ENCODE measurements at places on chromosomes 16 and 17. TPM values are rescaled to one million over a fixed set of nuclear protein-coding genes. Genes with fewer than 3 reads are reported as not detected.

DNA sequence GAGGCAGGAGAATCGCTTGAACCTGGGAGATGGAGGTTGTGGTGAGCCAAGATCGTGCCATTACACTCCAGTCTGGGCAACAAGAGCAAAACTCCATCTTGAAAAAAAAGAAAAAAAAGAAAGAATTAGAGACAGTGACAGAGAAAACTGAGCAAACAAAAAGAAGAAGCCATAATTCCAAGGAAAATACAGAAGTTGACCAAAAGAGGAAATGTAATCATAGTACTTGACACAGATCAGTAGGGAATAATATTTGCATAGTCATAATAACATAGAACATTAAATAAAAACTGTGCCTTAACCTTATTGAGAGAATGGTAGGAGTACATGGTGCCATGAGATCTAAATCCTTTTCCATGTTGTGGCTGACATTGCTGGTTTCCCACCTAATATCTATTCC is 14.7 kb upstream of the USP31 start:
- H3K36me3 ChIP-seq: no peaks in the 10 kb centered on the region
- no peak for DNase-seq
- H3K27ac ChIP-seq: no peak overlapping the region
- H3K27me3 ChIP-seq: peaks cover 37% of the 10 kb centered on the region
- H3K4me1 ChIP-seq: no peaks in the 10 kb centered on the region

- H3K4me1 ChIP-seq: peaks cover 55% of the 10 kb centered on the region
- DNase-seq: no peak
- no peak overlapping the region for H3K27ac ChIP-seq
- H3K27me3 ChIP-seq: peaks cover 45% of the 10 kb centered on the region
Measured at GRCh38 chr17:57949649-57950048, 5.6 kb downstream of the CUEDC1 start.

DNA sequence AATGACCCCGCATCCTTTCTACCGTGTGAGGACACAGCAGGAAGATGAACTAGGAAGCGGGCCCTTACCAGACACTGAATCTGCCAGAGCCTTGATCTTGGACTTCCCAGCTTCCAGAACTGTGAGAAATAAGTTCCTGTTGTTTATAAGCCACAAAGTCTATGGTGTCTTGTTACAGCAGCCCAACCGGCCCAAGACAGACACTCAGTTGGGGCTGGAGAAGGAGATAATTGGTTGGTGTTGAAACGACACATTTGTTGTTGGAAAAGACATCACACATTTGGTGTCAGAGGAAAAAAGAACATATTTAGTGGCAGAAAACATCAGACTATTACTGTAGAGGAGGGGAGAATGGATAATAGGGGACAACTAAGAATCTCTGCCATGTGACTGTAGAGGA is 122.3 kb upstream of the SEC14L1 start:
- H3K4me3 ChIP-seq: no peak overlapping the region
- DNase-seq: no peak
- no peak overlapping the region for H3K27ac ChIP-seq
- H3K36me3 ChIP-seq: no peaks in the 10 kb centered on the region
- H3K4me1 ChIP-seq: no peaks in the 10 kb centered on the region
- no peaks in the 10 kb centered on the region for H3K27me3 ChIP-seq

GRCh38 chr17:81815646-81815986 is 11.7 kb downstream of the GCGR start:
- DNase-seq: no peak
- H3K4me3 ChIP-seq: no peak overlapping the region
- H3K36me3 ChIP-seq: no peaks in the 10 kb centered on the region
- H3K4me1 ChIP-seq: no peaks in the 10 kb centered on the region
- H3K27me3 ChIP-seq: peaks cover 8% of the 10 kb centered on the region
- no peak overlapping the region for H3K27ac ChIP-seq

- DNase-seq: no peak
- peaks cover 12% of the 10 kb centered on the region for H3K4me1 ChIP-seq
- H3K4me3 ChIP-seq: peak overlapping the region; percentile 66
- no peaks in the 10 kb centered on the region for H3K36me3 ChIP-seq
- H3K27ac ChIP-seq: no peak overlapping the region
- peaks cover 3% of the 10 kb centered on the region for H3K27me3 ChIP-seq
Measured at GRCh38 chr17:9239246-9239792, 218.0 kb downstream of the NTN1 start.

DNA sequence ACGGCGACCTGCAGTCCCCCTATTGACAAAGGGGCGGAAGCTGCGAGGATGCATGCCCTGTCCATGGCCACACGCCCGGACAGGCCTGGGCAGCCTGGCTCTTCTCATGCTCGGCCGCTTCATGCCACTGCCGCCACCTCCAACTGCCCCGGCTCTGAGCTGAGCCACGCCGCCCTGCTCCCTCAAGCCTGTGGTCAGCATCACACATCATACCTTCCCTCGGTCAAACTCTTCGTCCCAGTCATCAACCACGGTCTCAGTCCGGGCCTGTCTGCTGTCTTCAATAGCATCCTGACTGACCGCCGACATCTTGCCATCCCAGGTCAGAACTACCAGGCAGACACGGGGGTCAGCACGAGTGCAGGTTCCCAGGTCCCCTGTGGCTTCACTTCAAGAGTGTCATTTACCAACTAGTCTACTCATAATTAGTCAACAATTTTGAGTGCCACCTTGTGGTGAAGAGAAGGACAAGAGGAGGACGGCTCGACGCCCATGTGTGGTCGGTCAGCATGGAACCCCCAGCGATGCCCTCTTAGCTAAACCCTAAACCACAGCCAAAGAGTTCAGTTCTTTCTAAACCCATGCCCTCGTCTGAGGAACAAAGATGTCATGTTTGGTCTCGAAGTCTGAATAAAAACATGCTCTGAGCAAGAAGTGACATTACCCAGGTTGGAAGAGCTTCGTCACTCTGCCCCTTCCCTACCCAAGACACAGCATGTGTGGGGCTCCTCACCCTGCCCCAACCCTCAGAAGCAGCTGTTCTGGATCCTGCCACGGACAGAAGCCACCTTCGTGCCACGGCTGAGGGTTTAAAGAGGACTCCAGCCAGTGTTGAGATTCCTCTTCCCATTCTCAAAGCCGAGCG is 16.9 kb upstream of the CYTH1 start:
- H3K4me3 ChIP-seq: peak overlapping the region; percentile 37
- no peaks in the 10 kb centered on the region for H3K27me3 ChIP-seq
- DNase-seq: no peak
- H3K4me1 ChIP-seq: peaks cover 77% of the 10 kb centered on the region

GRCh38 chr17:73231395-73231794 is 30.3 kb downstream of the CPSF4L start:
- no peaks in the 10 kb centered on the region for H3K27me3 ChIP-seq
- no peak for DNase-seq
- H3K27ac ChIP-seq: peak overlapping the region; percentile 88
- H3K4me3 ChIP-seq: peak overlapping the region; percentile 90
- peaks cover 46% of the 10 kb centered on the region for H3K36me3 ChIP-seq

DNA sequence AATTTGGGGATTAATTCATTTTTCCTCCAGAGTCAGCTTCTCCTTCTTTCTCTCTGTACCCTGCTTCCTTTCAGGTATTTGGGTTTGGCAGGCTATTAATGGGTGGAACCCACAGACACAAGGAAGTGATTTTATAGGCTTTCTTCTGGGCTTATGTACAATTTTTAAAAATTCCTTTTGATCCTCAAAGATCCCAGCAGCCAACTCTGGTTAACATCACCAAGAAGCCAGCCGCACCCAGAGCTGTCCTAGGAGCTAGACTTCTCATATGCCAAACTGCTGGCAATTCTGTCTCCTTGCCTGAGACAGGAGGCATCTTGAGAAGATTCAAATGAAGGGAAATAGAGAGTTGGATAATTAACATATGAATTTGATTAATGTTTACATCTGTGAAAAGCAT is 47.2 kb upstream of the ELAC2 start:
- no peak for DNase-seq
- H3K4me1 ChIP-seq: no peaks in the 10 kb centered on the region
- no peak overlapping the region for H3K4me3 ChIP-seq
- no peak overlapping the region for H3K27ac ChIP-seq
- no peaks in the 10 kb centered on the region for H3K27me3 ChIP-seq

DNA sequence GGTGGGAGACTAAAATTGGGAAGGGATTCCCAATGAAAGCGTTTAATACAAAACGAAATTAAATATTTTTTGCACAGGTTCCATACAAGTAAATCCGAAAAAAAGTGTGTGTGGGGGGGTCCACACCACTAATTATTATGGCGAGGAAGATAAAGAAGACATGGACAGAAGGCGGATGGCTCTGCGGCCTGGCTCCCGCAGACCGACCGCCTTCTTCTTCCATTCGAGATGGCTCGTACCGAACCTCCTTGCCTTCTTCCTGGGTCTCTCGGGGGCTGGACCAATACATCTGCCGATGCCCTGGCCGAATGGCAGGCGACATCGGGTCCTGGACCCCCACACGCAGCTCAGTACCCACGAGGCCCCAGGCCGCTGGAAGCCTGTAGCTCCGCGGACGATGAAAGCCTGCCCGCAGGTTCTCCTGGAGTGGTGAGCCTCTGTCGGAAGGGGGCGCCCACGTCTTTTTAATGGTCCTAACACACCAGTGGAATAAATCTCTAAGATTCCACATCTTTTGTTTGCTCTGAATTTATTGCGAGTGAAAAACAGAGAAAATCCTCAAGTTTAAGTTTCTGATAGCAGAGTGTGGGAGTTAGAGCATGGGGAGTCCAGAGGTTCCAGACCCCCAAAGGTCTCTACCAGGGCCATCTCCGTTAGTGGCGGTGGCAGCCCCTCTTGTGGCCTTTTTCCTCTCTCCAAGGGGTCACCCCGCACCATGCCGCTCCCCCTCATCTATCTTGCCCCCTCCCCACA is 1.4 kb downstream of the PRAC2 start:
- H3K4me1 ChIP-seq: peaks cover 36% of the 10 kb centered on the region
- no peaks in the 10 kb centered on the region for H3K36me3 ChIP-seq
- peak; percentile 82 for DNase-seq
- peaks cover 96% of the 10 kb centered on the region for H3K27me3 ChIP-seq
- no peak overlapping the region for H3K27ac ChIP-seq

C16orf54 gene
- total RNA-seq: 99.2 TPM

LITAF gene
- total RNA-seq: 157 TPM

DNA sequence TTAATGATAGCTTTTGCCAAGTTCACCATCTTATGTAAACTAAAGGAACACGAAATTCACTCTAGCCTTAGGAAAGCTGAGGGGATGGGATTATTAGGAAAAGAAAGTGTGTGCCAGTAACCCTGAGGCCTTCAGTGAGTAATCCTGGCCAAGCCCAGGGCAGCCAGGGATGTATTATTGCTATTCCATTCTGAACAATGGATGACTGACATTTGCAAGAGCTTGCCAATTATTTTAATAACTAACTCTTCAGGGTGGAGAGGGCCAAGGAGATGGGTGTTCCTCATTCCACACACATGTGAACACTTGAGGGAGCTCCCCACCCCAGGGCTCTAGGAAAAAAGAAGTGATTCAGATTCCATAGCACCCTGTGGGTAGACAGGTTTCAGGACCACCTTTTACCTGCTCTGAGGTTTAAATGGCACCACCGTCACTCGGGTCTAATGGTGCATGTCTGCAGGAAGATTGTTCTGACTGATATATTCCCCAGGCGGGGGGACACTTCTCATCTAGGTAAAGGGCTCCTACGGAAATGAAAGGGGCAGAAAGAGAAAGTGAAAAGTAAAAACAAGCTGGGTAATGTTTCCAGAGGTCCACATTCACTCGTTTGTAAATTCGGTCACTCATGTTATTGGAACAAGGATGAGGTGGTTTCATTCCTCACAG is 41.5 kb downstream of the TK2 start:
- no peak overlapping the region for H3K27ac ChIP-seq
- H3K36me3 ChIP-seq: peaks cover 5% of the 10 kb centered on the region
- H3K4me3 ChIP-seq: no peak overlapping the region
- no peaks in the 10 kb centered on the region for H3K27me3 ChIP-seq
- H3K4me1 ChIP-seq: peaks cover 13% of the 10 kb centered on the region

GRCh38 chr16:1743376-1744337 is 27.7 kb downstream of the NME3 start:
- H3K36me3 ChIP-seq: no peaks in the 10 kb centered on the region
- no peak for DNase-seq
- H3K27me3 ChIP-seq: no peaks in the 10 kb centered on the region
- H3K27ac ChIP-seq: no peak overlapping the region
- H3K4me1 ChIP-seq: no peaks in the 10 kb centered on the region

C17orf78 gene
- total RNA-seq: not detected

GRCh38 chr16:49315602-49316001 is 34.0 kb upstream of the CBLN1 start:
- H3K36me3 ChIP-seq: no peaks in the 10 kb centered on the region
- no peak overlapping the region for H3K27ac ChIP-seq
- H3K4me1 ChIP-seq: no peaks in the 10 kb centered on the region
- no peak for DNase-seq
- no peaks in the 10 kb centered on the region for H3K27me3 ChIP-seq

DNA sequence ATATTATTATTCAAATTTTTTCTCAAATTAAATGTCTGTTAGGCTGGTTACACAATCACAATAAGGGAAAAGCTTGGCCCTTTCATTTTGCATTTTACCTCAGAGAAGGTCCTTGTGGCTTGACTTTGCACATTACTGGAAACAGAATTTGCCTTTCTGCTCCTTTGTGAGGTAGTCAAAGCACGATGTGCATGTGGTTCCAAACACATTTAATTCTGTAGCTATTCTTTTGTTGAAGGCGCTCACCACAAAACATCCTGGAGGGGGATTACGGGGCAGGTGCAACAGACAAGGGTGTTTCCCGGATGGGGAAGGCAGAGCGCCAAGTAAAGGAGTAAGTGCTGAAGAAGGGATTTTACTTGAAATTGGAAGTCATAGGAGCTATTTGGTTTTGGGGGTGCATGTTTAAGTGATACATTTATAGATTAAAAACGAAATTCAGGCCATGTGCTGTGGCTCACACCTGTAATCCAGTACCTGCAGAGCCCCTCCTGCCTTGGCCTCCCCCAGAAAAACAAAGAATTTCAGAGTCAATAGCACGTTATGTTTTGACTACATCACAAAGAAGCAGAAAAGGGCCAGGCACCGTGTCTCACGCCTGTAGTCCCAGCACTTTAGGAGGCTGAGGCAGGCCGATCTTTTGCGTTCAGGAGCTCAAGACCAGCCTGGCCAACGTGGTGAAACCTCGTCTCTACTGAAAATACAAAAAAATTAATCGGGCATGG is 31.2 kb upstream of the TENT4B start:
- H3K27me3 ChIP-seq: no peaks in the 10 kb centered on the region
- H3K27ac ChIP-seq: peak overlapping the region; percentile 62
- peaks cover 38% of the 10 kb centered on the region for H3K4me1 ChIP-seq
- no peaks in the 10 kb centered on the region for H3K36me3 ChIP-seq
- DNase-seq: peak; percentile 45
- no peak overlapping the region for H3K4me3 ChIP-seq

TNFRSF13B gene
- not detected for total RNA-seq

- no peak overlapping the region for H3K27ac ChIP-seq
- H3K4me3 ChIP-seq: no peak overlapping the region
- H3K4me1 ChIP-seq: no peaks in the 10 kb centered on the region
- DNase-seq: no peak
- H3K27me3 ChIP-seq: peaks cover 6% of the 10 kb centered on the region
Measured at GRCh38 chr17:41521574-41522261, 3.0 kb upstream of the KRT15 start.

DNA sequence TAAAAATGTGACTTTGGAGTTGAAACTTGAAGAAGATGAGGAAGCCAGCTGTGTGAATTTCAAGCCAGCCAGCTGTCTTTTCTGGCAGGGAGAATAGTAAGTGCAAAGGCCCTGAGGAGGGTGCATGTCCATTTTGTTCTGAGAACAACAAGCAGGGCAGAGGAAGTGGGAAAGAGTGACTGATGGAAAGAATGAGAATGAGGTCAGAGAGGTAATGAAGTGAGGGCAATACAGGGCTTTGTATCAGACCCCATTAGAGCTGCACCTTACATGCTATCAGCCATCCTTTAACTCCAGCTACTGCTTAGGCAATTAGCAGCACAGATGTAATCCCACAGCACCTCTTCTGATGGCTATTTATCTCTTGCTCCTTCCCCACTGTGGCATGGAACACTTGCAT is 34.2 kb upstream of the ABCA5 start:
- H3K27me3 ChIP-seq: no peaks in the 10 kb centered on the region
- no peaks in the 10 kb centered on the region for H3K4me1 ChIP-seq
- no peak overlapping the region for H3K4me3 ChIP-seq
- no peaks in the 10 kb centered on the region for H3K36me3 ChIP-seq
- no peak overlapping the region for H3K27ac ChIP-seq
- no peak for DNase-seq
